Activated T-helper 17 cell treated with anti-CD3 and anti-CD28 coated beads, Interleukin-2, amount 50 U/mL, for 72 hours (primary cell): ENCODE measurements at places on chromosomes 11 and 22. TPM values are rescaled to one million over a fixed set of nuclear protein-coding genes. Genes with fewer than 3 reads are reported as not detected.
A peak's percentile ranks its signal among the peaks of the same experiment; 100 is the strongest.

- ATAC-seq = no peak
Measured at GRCh38 chr11:12007230-12007593, 1.2 kb downstream of the DKK3 start.

GRCh38 chr22:40116496-40117200 is 61.1 kb upstream of the TNRC6B start:
- peak; percentile 83 for ATAC-seq

DNA sequence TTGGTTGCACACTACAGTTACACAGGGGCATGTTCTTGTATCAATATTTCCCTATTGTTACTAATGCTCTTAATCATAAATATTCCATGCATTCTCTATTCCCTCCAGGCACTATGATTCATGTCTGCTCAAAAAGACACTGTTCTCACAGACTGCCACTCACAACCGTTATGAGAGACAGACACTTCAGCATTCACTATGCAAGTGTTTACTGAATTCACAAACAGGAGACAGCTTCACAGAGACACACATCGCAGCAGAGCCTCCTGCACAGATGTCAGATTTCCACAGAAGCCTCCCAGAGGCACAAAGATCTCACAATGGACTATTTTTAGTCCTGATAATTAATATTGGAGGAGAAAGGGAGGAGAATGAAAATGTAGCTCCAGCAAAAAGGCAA is 930.4 kb downstream of the OPCML start:
- no peak for ATAC-seq

GRCh38 chr11:57647372-57647771 is 2.3 kb downstream of the YPEL4 start:
- ATAC-seq = no peak

- peak; percentile 68 for ATAC-seq
Measured at GRCh38 chr22:50306753-50307749, at the start of gene PLXNB2. Gene PLXNB2, minus strand, starts transcription at chr22:50307646. Its CDS starts 17,062 bp downstream, at chr22:50290584.

MYBPC3 gene
- total RNA-seq = not detected

- ATAC-seq = no peak
Measured at GRCh38 chr11:69523453-69523852, 42.0 kb downstream of the LINC01488 start.

RNASEH2C gene
- 92.9 TPM for total RNA-seq

DNA sequence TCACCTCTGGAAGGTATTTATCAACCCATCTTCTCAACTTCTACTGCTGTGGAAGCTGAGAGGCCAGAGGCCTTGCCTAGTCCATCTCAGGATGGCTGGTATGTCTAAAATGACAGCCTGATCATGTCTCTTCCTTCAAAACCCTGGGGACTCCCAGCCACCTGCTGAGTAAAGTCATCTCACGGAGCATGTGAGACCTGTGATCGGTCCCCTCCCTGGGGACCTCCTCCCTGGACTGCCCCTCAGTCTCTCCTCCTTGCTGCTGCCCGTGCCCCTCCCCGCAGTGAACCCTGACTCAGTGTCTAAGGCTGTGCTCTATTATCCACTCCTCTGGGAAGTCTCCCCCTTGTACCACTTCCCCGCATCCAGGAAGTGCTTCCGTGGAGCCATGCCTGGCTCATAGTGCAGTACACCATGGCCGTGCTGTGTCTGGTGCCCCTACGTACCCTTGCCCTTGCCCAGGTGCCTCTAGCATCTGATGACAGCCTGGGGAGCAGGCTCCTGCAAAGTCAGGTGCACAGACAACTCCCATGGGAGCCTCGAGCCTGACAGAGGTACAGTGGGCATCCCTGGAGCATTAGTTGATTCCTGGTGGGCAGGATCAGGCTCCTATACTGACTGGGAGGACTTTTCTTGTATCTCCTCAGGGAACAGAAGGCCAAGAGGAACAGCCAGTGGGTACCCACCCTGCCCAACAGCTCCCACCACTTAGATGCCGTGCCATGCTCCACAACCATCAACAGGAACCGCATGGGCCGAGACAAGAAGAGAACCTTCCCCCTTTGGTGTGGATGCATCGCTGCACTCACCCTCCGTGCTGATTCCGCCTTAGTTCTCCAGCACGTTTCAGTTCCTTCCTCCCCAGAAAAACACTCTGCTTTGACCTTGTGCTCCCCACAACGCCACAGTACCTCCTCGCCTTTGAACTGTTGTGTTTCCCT is 13.8 kb downstream of the SMARCB1 start:
- no peak for ATAC-seq

- no peak for ATAC-seq
Measured at GRCh38 chr11:12182676-12183541, 72.5 kb downstream of the MICAL2 start.
